ENCODE measurements at places on chromosomes 3 and 15. TPM values are rescaled to one million over a fixed set of nuclear protein-coding genes. Genes with fewer than 3 reads are reported as not detected.

DNA sequence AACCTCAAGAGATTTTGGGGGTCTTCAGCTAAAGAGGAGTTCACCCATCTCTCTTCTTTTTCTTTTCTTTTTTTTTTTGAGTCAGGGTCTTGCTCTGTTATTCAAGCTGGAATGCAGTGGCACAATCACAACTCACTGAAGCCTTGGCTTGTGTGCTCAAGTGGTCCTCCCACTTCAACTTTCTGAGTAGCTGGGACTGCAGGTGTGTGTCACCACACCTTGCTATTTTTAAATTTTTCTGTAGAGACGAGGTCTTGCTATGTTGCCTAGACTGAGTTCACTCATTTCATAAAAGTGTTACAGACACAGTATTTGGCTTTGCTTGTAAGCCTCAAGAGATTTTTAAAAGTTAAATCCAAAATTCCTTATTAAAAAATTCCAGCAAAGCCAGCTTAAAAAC is 71.7 kb downstream of the OXSM start:
- no peak for DNase-seq

- no peak for DNase-seq
Measured at GRCh38 chr15:40257656-40258450, 19.0 kb downstream of the PAK6 start.

- no peak for DNase-seq
Measured at GRCh38 chr15:70783041-70783440, 19.7 kb upstream of the UACA start.

DNA sequence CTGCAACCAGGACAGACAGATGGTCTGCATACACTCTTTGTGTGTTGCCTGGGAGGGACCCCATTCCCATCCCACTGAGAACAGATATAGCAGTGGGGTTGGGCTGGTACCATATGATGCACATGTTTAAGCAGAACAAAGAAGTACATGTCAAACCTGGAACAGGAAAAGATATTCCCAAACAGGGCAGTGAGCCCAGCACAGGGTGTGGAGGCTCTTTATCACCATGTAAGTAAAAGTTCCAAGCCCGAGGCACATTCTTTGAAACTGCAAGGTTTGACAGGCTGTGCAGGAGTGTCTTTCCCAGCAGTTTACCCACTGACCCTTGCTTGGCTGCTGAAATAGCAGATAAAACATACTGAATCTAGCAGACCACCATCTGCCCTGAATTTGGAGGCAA is 5.3 kb upstream of the ZNF445 start:
- no peak for DNase-seq

DNA sequence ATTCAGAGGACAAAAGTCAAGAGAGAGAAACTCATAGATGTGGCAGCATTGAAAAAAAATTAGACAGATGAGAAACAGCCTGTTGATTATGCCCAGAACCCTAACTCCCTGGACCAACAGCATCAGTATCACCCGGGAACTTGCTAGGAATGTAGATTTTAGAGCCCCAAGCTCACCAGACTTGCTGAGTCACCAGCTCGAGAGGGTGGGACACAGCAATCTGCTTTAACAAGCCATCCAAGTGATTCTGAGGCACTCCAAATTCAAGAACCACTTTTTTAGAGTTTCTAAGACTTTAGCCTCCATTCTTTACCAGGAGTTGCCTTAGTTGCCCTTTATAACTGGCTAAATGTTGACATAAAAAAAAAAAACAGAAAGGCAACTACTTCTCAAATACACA is 70.9 kb downstream of the CGGBP1 start:
- DNase-seq: no peak

GRCh38 chr15:86571873-86572272 is 492.2 kb downstream of the AGBL1 start:
- DNase-seq: no peak

DNA sequence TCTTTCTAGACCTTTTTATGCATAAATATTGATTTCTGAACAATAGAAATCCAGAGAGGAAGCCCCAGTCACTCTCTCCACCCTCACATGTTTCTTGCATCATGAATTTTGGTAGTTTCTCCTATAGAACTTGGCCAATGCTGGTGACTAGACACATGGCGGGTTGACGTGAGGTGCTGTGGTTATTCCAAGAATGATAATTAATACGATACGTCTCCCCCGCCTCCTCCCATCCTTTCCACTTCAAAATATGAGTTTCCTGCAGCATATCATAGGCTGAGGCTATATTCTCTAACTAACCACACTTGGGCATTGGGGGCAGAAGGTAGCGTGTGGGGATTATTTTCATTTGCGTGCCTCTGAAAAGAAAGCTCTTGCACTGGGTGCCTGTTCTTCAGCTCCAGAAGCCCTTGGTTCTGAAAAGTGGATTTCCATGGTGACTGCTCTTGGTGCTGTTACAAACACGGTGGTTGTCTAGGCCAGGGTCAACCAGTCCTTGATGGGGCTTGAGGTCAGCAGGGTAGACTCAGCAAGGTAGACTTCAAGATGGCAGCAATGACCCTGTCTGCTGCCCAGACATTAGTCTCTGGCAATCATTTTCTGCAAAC is 5.3 kb downstream of the TNFSF10 start:
- no peak for DNase-seq

GRCh38 chr3:189013224-189013888 is 158.4 kb upstream of the TPRG1 start:
- DNase-seq: no peak

- no peak for DNase-seq
Measured at GRCh38 chr15:70708839-70709238, 54.5 kb downstream of the UACA start.

GRCh38 chr3:154156530-154156929 is 35.3 kb downstream of the ARHGEF26 start:
- no peak for DNase-seq

DNA sequence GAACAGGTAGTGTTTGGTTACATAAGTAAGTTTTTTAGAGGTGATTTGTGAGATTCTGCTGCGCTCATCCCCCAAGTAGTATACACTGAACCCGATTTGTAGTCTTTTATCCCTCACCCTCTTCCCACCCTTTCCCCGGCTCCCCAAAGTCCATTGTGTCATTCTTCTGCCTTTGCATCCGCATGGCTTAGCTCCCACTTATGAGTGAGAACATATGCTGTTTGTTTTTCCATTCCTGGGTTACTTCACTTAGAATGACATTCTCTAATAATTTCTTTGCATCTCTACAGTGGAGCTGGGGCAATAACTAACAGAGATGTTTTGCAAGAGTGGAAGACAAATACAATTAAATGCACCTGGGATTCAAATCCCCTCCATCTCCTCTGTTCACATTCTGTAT is 93.2 kb downstream of the TP63 start:
- DNase-seq: no peak

DNA sequence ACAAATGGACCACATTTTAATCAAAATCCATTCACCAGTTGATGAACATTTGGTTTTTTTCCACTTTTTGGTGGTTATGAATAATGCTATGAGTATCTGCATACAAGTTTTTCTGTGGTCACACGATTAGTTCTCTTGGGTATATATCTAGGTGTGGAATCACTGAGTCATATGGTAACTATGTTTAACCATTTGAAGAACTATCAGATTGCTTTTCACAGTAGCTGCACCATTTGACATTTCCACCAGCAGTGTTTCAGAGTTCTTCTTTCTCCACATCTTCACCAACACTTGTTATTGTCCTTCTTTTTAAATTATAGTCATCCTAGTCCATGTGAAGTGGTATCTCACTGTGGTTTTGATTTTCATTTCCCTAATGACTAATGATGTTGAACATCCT is 33.3 kb upstream of the ATG7 start:
- no peak for DNase-seq

- no peak for DNase-seq
Measured at GRCh38 chr15:26179906-26180305, 316.8 kb upstream of the ATP10A start.

RCCD1 gene
- total RNA-seq: 9.5 TPM

SUCNR1 gene
- total RNA-seq: 1.5 TPM

CSPG5 gene
- not detected for total RNA-seq

GOLGA6A gene
- total RNA-seq: not detected

CD86 gene
- total RNA-seq: 5.1 TPM

CADPS gene
- 16.1 TPM for total RNA-seq

Data from right atrium auricular region (tissue), 2 donors.